Endodermal cell (in vitro differentiated cells): ENCODE measurements at places on chromosomes 13 and 19.
A peak's percentile ranks its signal among the peaks of the same experiment; 100 is the strongest.

- peak overlapping the region; percentile 57 for H3K27ac ChIP-seq
- no peaks in the 10 kb centered on the region for H3K27me3 ChIP-seq
- H3K4me1 ChIP-seq = no peaks in the 10 kb centered on the region
- H3K4me3 ChIP-seq = peak overlapping the region; percentile 81
- peaks cover 46% of the 10 kb centered on the region for H3K36me3 ChIP-seq
These were observed 533 bp downstream of the ZNF544 start for GRCh38 chr19:58229255-58229639.

DNA sequence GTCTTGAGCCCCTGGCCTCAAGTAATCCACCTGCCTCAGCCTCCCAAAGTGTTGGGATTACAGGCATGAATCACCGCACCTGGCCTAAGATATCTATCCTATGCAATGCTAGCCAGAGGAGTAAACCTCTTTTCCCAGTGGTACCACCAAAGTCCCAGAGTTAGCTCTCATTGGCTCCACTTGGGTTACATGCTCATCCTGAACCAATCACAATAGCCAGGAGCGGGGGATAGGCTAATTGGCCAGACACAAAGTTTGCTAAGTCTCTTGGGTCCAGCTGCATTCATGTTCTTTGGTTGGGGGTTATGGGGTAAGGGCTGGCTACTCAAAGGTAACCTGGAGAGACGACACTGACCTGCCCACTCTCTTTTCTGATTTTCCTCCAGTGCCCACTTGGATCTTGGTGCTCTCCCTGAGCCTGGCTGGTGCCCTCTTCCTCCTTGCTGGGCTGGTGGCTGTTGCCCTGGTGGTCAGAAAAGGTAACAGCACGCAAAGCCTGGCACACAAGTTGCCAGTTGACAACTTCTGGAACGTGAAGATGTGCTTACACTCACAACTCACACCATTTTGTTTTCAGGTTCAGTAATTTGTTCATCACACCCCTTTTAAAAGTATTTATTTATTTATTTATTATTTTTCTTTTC, 7.8 kb downstream of the C19orf38 start:
- H3K4me1 ChIP-seq = no peaks in the 10 kb centered on the region
- no peaks in the 10 kb centered on the region for H3K36me3 ChIP-seq
- no peak overlapping the region for H3K4me3 ChIP-seq
- no peak overlapping the region for H3K27ac ChIP-seq
- peak; percentile 83 for DNase-seq

- H3K27ac ChIP-seq = no peak overlapping the region
- H3K4me1 ChIP-seq = peaks cover 5% of the 10 kb centered on the region
- H3K27me3 ChIP-seq = peaks cover 52% of the 10 kb centered on the region
- H3K36me3 ChIP-seq = no peaks in the 10 kb centered on the region
- DNase-seq = no peak
- no peak overlapping the region for H3K4me3 ChIP-seq
These were observed 223.0 kb downstream of the LHFPL6 start for GRCh38 chr13:39379667-39380655.

DNA sequence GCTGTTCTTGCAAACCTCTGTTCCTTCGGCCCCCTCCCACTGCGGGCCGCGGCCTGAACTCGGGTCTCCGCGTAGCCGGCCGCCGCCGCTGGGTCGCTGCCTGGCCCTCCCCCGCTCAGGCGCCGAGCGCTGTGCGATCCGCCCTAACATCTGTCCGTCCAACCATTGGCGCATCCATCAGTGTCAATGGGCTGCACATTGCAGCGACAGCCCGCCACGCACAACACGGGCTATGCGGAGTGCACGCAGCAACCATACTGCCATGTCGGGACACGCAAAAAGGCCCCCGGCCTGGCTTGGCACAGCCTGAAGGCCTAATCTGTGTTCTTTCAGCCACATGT, 2.6 kb upstream of the TSHZ3 start:
- peaks cover 8% of the 10 kb centered on the region for H3K4me1 ChIP-seq
- peak overlapping the region; percentile 82 for H3K4me3 ChIP-seq
- no peak overlapping the region for H3K27ac ChIP-seq
- H3K27me3 ChIP-seq = peaks cover 84% of the 10 kb centered on the region
- no peaks in the 10 kb centered on the region for H3K36me3 ChIP-seq

DNA sequence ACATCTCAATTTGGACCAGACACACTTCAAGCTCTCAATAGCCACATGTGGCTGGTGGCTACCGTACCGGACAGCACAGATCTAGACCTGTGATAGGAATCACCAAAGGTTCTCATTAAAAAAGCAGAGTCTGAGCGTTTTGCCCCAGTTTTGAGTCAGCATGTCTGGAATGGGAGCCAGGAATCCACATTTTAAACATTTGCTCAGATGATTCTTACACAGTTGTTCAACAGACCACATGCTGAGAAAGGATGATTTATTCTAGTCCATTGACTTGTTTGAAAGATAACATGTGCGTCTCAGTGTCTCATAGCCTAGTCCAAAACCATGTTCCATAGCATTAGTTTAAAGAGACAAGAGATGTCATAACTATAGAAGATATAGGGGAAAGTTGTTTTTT, 53.4 kb downstream of the FLT3 start:
- H3K27me3 ChIP-seq = peaks cover 8% of the 10 kb centered on the region
- no peak overlapping the region for H3K4me3 ChIP-seq
- H3K27ac ChIP-seq = no peak overlapping the region
- H3K36me3 ChIP-seq = no peaks in the 10 kb centered on the region

- H3K27ac ChIP-seq = no peak overlapping the region
- H3K36me3 ChIP-seq = no peaks in the 10 kb centered on the region
- H3K4me3 ChIP-seq = no peak overlapping the region
- H3K4me1 ChIP-seq = no peaks in the 10 kb centered on the region
- no peak for DNase-seq
These were observed 107.8 kb downstream of the SGCG start for GRCh38 chr13:23288564-23288963.
